ENCODE measurements at places on chromosomes 3 and 15.
A peak's percentile ranks its signal among the peaks of the same experiment; 100 is the strongest.

DNA sequence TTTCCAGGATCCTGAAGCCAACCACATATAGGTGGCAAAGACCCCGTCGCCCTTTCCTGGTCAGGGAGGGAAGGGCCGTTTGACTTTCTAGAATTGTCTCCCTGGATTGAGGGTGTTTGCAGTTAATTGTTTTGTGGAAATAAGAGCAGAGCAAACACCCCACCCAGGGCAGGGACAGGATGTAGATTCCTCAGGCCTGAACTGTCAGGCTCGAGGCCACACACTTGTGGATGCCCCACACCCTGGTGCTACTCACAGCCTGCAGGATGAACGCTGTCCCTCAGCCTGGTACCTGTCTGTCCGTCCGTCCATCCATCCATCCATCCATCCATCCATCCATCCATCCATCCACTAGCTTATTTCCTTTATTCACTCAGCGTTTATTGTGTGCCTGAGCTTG is 29.9 kb upstream of the FLNB start:
- no peak for DNase-seq

DNA sequence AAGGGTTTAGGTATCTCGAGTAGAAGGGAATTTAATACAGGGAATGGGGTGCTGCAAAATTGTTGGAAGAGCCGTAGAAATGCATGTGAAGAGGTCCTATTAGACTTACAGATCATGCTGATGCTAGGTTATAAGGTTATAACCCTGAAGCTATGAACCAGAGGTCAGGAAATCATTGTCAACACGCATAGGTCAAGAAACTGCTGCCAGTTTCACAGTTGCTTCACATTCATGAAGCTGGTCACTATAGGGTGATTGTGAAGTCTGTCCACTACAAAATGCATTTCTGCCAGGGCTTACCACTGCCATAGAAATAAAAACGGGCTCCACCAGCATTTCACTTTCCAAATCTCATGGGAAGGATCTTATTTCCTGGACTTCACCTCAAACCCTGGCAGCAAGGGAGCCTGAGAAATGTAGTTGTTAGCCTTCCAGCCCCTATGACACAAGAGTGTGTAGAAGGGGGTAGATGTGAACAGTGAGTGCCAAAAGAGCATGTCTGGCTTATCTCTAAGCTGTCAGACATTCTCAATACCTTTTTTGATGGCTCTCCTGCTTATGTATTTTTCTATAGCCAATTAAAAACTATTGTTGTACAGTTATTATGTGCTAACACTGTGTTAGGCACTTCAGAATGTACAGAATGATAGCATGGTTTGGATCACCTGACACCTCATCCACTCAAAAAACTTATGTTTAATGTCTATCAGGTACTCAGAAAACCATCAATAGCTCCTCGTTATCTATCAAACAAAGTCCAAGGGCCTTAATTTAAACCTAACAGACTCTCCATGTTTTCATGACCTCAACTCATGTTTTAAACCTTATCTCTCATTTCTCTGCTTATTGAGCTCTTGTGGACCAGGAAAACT is 148.3 kb upstream of the TSC22D2 start:
- DNase-seq, result no peak

DNA sequence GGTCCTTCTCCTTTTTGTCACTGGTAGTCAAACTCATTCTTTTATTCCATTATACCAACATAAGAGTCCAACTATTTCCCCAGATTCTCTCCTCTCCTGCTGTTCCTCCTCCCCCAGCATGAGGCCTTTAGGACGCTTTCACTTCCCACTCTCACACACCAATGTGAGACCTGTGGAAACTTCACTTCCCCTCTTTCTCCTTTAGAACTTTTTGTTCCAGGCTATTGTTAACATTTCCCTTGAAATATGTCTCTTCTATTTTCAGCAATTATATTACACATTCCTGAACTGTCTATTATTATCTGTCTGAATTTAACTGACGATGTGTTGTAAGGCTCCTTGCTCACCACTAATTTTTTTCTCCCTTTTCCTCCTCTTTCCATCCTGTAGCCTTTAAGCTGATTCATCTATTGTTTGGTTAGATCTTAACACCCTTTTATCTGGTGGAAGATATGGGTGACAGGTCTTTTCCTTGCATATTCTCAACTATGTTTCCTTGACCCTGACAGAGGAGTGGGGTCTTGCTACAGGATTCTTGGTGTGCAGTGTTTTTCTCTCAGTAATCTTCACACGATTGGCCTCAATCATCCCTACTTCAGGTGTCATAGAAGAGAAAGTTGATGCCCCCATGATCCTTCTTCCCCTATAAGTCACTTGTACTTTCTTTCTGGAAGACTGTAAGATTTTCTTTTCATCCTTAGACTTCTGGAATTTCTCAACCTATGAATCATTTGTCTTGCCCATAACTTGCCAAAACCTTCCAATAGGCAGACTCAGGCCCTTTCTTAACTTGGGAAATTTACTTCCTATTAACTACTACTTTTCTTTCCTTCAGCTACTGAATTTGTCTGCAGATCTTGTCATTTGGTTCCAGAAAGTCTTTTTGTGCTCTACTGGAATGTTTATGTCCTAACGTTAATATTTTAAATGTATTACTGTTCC is 5.9 kb downstream of the CYP19A1 start:
- no peak for DNase-seq

DNA sequence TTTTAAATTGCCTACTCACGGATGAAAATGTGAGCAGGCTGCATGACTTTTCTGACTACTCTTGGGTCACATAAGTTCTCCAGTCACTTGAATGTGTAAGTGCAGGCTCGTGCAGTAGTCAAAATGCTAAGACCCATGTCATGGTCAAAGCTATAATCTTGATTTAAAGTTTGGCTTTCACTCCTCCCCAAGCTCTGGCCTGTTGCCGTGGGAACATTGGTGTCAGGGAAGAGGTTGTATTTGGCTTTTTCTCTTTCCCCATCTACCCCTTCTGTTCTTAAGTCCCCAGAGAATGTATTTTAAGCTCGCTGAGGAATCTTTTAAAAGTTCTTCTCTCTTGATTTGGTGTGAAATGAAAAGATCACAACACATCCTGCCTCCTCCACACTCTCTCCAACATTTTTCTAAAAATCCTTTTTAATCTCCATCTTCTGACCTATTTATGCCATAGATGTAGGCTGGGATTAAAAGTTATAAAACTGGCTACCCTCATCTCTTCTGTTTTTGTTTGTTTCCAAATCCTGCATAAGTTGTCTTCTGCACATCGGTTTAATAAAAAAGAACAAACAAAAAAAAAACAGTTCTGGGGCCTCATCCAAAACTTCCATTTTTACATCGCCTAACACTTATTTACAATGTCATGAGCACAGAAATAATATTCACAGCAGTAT is 61.4 kb upstream of the ADAMTSL3 start:
- no peak for DNase-seq

DNA sequence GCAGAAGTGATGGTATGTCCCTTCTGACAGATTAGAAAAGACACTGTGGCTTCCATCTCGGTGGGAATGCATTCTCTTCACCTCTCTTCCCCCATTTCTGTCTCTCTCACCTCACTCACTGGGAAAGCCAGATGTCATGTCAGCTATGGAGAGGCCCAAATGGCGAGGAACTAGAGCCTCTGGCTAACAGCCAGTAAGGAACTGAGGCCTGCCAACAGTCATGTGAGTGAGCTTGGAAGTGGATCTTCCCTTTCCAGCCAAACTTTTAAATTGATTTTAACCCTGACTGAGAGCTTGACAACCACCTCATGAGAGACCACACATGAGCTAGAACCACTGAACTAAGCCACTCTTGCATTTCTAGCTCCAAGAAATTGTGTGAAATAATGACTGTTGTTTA is 35.2 kb upstream of the CDAN1 start:
- no peak for DNase-seq

DNA sequence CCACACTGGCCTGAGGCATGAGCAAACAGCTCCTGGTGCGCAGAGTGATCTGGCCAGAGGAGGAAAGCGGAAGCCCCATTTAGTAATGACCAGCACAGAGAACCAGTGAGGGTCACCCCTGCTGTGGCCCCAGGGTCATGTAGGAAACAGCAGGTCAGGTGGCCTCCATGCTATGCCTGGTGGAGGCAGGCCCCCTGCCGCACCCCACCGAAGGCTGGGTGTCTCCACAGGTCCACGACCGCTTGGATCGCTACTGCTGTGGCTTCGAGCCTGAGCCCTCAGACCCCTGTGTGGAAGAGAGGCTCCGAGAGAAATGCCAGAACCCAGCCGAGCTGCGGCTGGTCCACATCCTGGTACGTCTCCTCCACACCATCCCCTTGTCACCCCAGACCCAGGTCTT is 52.6 kb downstream of the POMGNT2 start:
- no peak for DNase-seq

DNA sequence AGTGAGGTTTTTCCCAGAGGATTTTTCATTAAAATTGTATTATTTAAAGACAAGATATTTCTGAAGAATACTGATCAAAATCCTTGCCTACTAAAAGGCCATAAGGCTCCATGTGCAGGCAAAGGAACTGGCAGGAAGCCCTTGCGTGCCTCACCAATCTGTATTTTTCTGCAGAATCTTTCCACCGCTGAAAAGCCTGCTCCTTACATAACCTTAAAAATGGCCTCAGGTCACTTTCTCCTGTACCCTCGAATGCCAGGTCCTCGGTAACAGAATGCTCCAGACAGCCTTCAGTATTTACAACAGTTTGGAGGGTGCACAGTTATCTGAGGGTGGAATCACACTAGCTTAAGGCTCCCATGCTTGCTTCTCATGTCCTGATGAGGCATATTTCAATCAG is 3.2 kb downstream of the MORC1 start:
- DNase-seq, result no peak

GRCh38 chr15:93477188-93477587 is 388.2 kb upstream of the RGMA start:
- no peak for DNase-seq

DNA sequence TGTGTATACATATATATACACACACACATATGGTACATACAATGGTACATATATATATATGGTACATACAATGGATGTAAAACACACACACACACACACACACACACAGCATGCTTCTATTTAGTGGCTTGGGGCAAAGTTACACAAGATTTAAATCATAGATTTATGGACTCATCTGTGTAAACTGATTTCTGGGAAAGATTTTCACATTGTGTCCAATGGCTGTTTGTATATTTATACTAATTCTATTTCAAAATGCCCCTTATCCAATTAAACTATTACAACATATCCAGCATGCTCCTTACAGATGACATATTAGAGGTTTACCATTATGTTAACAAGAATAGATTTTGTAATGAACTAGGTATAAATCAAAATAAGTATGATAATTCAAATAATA is 94.9 kb downstream of the ANO10 start:
- DNase-seq, result no peak

GRCh38 chr3:120438665-120439370 is 12.0 kb downstream of the FSTL1 start:
- DNase-seq, result no peak

- DNase-seq, result no peak
Measured at GRCh38 chr15:92745845-92746271, 90.3 kb upstream of the FAM174B start.

GRCh38 chr15:48761393-48762158 is 49.3 kb downstream of the CEP152 start:
- no peak for DNase-seq

GRCh38 chr3:5510300-5510699 is 322.8 kb downstream of the EDEM1 start:
- no peak for DNase-seq

GRCh38 chr15:84813931-84814330 is 3.2 kb upstream of the ALPK3 start:
- no peak for DNase-seq

- DNase-seq, result no peak
Measured at GRCh38 chr3:81638480-81638879, 123.0 kb downstream of the GBE1 start.

GRCh38 chr15:67064607-67065530 is 533 bp upstream of the SMAD3 start:
- DNase-seq, result no peak

- DNase-seq, result no peak
Measured at GRCh38 chr15:48426941-48427340, 95.7 kb downstream of the DUT start.

GRCh38 chr15:66364944-66365528 is 8.6 kb upstream of the TIPIN start:
- DNase-seq, result no peak

DNA sequence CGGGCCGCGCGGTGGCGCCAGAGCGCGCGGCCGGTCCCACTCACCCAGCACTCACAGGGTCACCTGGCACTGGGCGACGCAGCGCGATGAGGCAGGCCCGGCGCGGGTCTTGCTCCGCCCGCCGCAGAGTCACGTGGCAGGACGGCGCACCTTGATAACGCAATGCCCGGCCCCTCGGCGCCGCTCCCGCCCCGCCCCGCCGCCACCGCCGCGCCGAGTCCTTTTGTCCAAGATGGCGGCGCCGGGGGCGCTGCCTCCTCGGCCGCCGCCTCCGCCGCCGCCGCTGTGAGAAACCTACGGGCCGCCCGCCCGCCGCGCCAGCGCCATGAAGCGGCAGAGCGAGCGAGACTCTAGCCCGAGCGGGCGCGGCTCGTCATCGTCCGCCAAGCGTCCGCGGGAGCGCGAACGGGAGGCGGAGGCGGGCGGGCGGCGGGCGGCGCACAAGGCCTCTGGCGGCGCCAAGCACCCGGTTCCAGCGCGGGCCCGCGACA is at the start of gene RBM15B:
Gene RBM15B, plus strand, starts transcription at position 211 of the 491 bp plus-strand sequence. Its CDS starts 115 bp downstream, at position 326.
- DNase-seq, result peak; percentile 94

DNA sequence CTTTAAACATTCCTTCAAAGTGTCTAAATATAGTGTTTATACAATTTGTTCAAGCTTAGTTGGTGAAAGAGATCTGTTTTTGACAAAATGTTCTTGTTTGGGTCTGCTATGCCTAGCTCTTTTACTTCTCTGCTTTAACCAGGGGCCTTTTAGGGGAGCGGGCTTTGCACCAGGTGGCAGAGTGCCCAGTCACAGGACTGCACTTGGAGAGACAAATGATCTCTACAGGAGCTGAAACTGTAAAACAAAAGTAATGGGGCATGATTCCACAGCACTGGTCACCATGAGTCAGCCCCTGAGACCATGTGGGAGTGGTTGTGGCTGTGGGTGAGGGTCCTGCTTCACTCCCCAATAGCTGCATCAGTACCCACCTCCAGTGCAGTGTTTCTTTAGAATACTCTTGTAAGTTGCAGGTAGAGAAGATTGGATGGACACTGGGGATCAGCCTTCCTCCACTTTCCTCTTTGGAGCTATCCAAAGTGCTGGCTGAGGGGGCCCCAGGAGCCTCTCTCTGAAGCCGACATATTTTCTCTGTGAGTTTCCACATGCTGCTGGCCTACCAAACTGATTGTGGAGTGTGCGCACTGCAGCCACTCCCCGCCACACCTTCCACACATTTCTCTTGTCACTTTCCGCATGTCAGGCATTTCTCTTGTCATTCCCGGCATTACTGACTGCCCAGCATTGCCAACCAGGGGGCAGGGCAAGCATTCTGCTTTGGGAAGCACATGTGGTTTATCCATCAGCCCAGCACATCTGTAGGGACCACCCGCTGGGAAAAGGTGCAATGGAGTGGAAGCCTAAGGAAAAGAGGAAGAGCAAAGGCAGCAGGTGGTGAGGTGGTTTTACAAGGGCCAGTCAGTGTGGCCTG is 110.0 kb downstream of the EPHB1 start:
- DNase-seq, result no peak
